Urinary bladder (tissue), 4 donors: ENCODE measurements at places on chromosomes 3 and 15. TPM values are rescaled to one million over a fixed set of nuclear protein-coding genes. Genes with fewer than 3 reads are reported as not detected.
A peak's percentile ranks its signal among the peaks of the same experiment; 100 is the strongest.

Gene GMPS
- total RNA-seq = 35.9 TPM

DNA sequence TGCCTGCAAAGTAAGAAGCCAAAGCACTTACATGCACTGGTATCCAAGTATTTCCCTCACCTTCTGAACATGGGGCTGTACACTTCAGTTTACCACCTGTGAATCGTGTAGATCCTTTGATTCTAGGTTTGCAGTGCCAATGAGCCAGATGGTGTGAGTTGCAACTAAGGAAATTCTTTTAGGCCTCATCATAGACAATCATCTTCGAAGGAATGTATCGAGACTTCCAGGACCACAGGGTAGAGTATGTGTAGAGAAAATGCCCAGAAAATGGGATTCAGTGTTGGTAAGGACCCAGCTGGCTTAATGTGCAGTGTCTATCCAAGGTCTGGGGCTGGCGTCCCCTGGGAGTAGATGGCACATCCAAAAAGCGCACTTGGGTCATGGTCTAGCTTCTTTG lies 323.2 kb upstream of the TPM1 start:
- DNase-seq = no peak

GRCh38 chr3:188658606-188659005 lies 504.6 kb downstream of the LPP start:
- DNase-seq = no peak

DNA sequence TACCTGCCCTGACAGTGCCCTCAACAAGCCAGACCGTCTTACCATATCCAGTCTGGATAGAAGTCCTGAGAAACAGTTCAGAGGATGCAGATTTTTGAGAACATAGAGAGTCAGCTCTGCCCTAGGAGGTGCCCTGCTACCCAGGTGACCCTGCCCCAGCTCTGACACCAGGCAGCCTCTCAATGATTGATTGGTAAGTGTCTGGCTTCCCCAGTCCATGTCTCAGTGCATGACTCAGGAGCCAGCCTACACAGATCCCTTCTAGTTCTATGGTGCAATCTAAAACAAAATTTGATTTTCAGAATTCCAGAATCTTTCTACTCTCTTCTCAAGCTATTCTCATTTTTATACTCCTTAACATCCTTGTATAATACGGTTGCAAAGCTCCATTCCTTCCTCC lies 292.1 kb downstream of the VPS13C start:
- DNase-seq = no peak

DNA sequence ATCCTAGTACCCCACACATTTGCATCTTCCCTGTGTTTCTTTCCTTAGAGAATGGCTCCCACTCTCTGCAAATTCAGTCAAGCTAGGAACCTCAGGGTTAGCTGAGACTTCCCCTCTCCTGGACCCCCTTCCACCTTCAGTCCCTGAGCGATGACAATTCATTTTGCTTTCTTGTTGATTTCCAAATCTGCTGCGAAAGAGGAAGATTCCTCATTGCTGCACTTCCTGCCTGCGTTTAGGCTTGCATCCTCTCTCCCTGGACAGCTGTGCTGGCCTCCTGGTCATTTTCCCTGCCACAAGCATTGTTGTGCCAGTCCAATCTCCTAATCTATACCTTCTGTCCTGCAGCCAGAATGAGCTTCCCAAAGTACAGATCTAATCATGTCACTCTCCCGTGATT lies 12.3 kb upstream of the DGKG start:
- DNase-seq = no peak

DNA sequence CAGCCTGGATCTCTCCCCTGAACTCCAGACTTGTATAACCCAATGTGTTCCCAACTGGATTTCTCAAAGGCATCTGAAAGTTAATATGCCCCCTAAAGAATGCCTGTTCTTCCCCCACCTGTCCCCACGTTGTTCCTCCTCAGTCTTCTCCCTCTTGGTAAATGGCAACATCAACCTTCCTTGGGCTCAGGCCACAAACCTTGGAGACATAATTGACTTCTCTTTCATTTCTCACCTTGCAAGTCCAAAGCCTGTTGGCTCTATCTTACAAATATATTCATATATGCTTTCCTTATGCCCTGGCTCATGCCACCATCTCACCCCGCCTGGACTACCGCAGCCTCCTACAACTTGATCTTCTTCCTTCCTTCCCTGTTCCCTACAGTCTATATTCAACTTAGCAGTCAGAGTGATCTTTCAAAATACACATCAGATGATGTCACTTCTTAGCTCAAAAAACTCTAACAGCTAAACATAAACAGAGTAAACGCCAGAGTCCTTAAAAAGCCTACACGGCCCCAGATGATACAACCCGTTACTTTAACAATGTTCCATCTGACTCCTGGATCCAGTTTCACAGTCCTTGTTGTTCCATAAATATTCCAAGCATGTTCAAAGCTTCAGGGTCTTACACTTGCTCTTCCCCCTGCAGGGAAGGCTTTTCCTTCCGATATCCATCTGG lies 66.2 kb downstream of the ETV5 start:
- no peak for DNase-seq

DNA sequence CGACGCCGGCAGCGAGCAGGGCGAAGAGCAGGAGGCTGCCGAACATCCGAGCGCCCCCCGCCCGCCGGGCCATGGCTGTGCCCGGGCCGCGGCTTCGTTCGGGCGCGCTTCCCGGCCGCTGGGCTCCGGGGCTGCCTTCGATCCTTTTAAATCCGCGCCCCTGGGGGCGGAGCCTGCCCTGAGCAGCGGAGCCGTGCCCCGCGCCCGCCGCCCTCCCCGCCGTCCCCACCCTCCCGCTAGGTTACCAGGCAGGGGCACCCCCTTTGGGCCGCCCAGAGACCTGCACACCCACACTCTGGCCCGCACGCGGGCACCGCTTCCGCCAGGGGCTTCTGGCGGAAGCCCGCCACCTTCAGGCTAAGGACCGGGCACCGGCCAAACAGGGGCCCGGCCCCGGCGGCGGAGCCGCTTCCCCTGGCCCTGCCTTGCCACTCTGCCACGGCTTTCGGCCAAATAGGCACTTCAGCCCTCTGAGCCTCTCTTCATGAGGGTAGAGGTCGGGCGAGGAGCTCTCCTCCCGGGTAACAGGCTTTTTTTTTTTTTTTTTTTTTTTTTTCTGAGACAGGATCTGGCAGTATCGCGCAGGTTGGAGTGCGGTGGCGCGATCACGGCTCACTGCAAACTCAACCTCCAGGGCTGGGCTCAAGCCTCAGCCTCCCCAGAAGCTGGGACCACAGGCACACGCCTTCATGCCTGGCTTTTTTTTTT lies at the start of gene NMB:
NMB (minus strand) TSS at position 120 of the 708 bp plus-strand sequence; CDS start at position 73, 47 bp downstream.
- DNase-seq = peak; percentile 46

Gene LRRC31
- not detected for total RNA-seq

- no peak for DNase-seq
These were observed 58.5 kb upstream of the KLF13 start for GRCh38 chr15:31268108-31268501.

DNA sequence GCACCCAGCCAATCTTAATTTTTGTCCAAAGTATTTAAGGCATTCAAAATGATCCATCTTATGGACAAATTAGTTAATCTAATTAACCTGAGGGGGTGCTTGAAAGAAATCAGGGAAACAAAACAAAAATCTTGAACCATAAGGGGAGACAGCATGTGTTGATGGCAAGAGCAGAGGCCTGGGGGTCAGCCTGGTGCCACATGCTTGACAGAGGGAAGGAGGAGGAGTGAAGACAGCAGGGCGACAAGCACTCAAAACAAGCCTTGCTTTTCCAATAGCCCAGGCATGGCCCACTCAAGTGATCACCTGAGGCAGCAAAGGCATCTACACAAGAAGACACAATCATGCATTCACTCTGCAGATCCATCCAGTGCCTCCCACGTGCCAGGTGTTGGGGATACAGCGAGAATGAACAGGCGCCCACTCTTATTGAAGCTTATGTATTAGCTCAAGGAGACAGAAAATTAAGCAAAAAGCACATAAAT lies 25.0 kb upstream of the MGLL start:
- DNase-seq = no peak

Gene PPP1R14D
- total RNA-seq = not detected

DNA sequence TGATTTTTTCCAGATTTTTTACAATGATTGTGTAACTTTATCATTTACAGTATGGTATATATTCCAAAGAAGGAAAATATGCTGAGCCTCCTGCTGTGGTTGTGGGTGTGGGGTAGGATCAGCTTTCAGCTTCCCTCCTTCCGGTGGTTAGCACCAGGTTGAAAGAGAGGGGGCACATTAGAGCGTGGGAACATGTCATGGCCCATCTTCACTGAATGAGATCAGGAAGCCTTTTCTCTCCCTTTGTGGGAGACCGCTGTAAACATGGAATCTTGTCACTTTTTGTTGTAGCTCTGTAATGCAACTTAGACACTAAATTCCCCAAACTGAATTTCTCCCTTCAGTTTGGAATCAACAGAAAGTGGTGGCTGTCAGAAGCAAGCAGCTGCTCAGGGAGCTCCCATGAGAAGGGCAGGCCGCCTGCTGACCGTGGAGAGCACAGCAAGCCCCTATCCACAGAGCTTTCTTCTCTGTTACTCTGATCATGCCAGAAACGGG lies 86.7 kb upstream of the LIMD1 start:
- DNase-seq = peak; percentile 11

Gene MEIS2
- total RNA-seq = 163 TPM

DNA sequence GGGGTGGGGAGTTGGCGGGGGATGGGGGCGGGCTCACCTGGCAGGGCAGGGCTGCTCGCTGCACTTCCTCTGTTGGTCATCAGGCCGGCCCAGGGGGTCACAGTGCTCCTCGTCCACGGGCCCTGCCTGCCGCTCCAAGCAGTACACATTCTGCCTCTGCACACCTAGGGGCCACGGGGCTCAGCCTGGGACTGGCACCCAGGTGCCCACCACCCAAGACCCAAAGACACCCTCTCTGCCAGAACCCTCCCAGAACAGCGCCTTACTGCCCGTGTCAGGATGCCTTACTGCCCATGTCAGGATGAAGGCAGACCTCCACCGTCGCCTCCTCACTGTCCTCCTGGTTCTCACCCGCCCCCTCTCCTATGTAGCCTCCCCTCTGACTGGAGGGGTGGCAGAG lies 43.2 kb downstream of the ADAMTS7 start:
- DNase-seq = no peak
